H1 (cell line): ENCODE measurements at places on chromosomes 5 and 9.

DNA sequence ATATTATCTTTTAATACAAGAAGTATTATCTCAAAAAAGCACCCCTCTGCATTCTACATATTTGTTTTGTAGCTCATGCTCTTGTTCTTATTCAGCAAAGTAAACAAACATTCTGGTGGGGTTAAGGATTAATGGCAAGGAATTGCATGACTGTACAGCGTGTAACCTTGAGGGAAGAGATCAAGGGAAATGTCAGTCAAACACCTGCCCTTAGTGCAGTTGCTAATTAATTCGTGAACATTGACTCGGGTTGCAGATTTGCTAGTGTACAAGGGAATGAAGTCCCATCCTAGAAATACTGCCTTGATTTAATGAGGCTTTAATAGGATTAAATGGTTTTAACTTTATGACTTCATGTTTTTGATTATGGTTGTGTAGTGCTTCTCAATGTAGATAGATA lies 1758.1 kb downstream of the MAT2B start:
- no peak for DNase-seq

GRCh38 chr9:77851882-77852595 lies 179.6 kb downstream of the GNAQ start:
- DNase-seq = no peak

DNA sequence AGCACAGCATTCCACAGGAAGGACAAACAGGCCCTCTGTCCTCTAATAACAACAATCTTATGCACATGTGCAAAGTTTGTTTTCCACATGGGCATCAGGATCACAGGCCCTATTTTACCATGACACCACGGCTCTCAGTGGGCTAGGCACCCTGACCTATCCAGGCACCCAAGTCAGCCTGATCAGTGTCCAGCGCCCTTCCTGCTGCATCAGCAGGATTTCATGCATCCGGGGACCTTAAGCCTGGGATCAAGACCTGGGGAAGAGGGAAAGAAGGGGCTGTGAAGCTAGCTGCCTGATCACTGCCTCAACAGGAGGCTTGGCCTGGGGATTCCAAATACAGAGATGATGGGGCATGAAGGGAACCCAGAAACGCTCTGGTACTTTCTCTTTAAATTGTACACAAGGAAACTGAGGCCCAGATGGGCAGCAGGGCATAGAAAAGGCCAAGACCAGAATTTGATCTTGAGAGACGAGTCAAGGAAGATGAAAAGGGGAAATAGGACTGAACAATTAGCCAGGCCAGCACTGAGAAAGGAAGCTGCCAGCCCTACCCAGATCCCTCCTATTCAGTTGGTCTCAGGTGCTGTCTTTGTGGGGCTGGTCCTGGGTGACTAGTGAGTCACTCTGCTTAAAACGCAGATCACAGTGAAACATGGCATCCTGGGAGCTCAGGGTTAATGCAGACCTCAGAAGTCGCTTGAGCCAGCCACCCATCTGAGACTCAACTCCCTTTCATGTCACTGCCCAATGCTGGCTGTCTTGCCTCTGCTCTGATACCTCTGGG lies 57.9 kb downstream of the SHB start:
- DNase-seq = no peak

- DNase-seq = peak; percentile 53
Observed at GRCh38 chr9:967903-968641, 8.4 kb upstream of the DMRT3 start.

- no peak for DNase-seq
Observed at GRCh38 chr9:129810788-129811187, 7.8 kb downstream of the TOR1B start.

DNA sequence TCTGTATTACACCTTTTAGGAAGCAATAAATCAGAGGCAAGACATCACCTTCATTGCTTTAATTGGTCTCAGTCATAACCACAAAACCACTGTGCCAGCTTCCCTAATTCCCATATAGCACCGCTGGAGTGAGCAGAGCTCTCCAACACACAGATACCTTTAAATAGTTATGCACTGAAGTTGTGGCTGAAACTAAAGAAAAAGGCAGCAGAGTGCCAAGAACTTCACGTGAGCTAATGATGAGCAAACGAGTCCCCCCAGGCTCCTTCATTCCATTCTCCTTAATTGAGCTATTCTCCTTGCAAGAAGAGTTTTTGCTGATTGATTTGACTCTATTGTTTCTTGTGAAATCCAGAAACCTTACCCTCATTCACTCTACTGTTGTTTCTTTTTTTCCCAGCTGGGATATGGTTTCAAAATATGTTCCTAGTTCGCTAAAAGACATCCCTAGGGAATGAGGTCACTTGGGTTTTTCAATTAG lies 501.5 kb downstream of the SPATA31D1 start:
- no peak for DNase-seq

DNA sequence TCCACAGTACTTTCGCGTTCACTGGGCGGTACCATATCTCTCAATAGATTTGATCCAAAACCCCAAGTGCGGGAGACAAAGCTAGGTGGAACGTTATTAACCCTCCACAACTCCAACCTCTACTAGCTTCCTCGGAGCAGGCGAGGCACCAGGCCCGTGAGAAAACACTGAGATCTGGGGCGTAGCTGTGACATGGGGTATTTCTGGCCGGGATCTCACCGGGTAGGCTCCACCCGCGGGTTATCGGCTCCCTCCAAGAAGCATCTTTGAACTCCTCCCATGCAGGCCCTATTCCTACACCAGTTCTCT lies 350 bp upstream of the SLC25A46 start:
- no peak for DNase-seq

DNA sequence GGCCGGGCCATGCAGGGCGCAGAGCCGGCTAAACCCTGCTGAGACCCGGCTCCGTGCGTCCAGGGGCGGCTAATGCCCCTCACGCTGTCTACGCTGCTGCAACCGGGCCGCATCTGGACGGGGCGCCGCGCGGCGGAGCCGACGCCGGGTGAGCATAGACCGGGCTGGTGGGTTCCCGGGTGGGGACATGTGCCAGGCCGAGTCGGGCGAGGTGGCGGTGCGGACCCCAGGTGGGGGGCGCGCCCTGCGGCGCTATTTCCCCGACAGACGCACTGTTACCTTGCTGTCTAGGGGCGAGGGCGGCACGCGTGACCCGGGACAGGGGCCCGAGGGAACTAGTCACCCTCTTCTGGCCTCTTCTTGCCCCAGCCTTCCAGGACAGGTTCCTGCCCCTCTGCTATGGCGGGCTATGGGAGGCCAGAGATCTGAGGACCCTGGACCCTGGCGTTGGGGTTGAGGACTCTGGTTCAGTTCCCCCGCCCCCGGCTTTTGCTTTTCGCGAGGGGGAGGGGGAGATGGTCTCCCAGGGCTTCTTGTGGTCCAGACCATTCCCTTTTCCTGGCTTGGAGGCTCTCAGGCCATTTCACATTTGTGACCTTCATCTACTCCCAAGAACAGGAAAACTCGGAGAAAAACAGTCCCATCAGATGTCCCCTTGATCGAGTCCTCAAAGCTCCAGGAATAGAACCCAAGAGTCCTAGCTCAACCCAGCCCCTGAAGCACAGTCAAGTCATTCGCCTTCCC lies 536 bp downstream of the SLC27A4 start:
- DNase-seq = no peak

DNA sequence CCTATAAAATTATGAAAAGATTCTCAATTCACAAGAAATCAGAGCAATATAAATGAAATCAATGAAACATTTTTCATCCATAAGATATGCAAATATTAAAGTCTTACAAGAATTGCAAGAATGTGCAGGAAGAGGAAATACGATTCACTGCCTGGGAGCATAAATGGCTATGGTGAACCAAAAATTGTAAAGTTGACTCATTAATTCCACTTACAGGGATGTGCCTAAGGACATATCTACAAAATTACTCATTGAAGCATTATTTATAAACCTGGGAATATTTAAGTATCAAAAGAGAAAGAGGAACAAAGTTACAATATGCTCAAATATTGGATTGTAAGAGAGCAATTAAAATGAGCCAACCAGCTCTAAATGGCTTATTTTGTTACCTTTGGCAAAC lies 6.9 kb upstream of the NIPSNAP3A start:
- DNase-seq = no peak

GRCh38 chr5:31563216-31563615 lies 31.1 kb downstream of the C5orf22 start:
- no peak for DNase-seq

DNA sequence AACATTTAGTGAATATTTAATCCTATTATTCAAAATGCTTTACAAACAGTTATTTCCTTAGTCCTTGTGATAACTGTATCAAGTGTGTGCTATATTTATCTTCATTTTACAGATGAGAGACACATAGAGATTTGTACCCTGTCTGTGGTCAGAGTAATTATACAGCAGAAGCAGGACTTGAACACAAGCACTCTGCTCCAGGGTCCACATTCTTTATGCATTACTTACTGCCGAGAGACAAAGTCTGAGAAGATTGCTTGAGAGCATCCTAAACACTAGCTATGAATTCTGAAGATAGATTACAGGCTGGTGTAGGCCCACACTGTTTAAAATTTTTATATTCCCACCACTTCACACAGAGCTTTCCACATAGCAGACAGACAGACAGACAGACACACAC lies 926.1 kb upstream of the DMAC1 start:
- no peak for DNase-seq

GRCh38 chr9:111274737-111275136 lies 55.3 kb downstream of the OR2K2 start:
- no peak for DNase-seq

DNA sequence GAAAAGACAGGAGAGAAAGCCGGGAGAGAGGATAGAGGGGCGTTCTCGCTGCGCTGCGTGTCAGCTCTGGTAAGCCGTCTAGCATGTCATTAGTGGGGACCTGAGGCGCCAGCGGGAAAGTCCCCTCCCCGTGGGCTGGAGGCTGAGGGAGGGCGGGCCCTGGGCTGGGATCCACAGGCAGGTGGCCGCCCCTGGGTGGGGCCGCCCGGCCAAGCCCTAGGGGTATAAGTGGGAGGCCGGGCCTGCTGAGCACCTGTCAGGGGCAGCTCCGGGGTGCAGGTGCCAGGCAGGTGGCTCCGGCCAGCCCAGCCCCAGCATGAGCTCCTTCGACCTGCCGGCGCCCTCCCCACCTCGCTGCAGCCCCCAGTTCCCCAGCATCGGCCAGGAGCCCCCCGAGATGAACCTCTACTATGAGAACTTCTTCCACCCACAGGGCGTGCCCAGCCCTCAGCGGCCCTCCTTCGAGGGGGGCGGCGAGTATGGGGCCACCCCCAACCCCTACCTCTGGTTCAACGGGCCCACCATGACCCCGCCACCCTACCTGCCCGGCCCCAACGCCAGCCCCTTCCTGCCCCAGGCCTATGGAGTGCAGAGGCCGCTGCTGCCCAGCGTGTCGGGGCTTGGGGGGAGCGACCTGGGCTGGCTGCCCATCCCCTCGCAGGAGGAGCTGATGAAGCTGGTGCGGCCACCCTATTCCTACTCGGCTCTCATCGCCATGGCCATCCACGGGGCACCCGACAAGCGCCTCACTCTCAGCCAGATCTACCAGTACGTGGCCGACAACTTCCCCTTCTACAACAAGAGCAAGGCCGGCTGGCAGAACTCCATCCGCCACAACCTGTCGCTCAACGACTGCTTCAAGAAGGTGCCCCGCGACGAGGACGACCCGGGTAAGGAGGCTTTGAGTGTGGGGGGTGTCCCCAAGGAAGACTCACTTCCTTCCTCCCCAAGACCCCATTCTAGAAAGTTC lies at the start of gene FOXI1:
TSS of gene FOXI1 (plus strand) at position 256 of the 970 bp plus-strand sequence. CDS start at position 317, 61 bp downstream.
- peak; percentile 44 for DNase-seq

GRCh38 chr9:136052991-136053756 lies 41.9 kb downstream of the NACC2 start:
- peak; percentile 56 for DNase-seq

- no peak for DNase-seq
Observed at GRCh38 chr9:21875893-21876292, 73.5 kb downstream of the MTAP start.

GRCh38 chr5:179959641-179960040 lies 51.9 kb upstream of the TBC1D9B start:
- DNase-seq = no peak

DNA sequence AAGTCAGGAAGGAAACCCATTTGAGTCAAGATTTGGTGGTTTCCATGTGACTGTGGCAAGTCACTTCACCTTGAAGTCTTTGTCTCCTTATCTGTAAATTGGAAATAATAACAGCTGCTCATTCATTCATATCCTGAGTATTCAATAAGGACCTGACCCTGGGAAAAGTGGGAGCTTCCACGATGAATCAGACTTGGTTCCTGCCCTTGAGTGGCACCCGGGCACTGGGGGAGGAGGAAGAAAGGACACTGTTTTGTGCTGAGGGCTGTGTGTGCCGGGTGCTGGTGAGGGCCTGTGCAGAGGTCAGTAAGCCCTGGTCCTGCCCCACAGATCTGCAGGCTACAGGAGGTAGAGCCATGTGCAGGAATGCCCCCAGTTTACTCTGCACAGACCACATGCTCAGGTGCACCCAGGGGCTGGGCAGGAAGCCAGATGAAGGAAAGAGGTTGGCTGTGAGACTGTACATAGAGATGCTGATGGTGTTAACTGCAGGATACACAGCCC lies 6.8 kb downstream of the NDST1 start:
- DNase-seq = no peak

DNA sequence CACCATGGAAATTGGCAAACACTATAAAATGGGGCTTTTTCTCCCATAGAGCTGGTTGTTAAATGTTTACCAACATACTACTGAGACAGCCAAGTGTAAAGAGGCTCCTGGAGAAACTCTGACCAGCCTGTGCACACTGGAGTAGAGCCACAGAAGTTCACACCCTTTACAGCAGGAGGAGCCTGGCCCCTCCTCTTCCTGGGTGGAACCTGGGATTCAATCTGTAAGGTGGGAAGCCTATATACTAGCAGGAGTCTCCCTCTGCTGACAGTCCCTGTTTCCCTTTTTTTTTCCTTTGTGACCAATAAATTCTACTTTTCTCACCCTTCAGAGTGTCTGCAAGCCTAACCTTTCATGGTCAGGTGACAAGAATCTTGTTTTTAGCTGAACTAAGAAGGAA lies 10.4 kb upstream of the SLC30A5 start:
- DNase-seq = peak; percentile 47
